ENCODE measurements at places on chromosomes 16 and 17.

DNA sequence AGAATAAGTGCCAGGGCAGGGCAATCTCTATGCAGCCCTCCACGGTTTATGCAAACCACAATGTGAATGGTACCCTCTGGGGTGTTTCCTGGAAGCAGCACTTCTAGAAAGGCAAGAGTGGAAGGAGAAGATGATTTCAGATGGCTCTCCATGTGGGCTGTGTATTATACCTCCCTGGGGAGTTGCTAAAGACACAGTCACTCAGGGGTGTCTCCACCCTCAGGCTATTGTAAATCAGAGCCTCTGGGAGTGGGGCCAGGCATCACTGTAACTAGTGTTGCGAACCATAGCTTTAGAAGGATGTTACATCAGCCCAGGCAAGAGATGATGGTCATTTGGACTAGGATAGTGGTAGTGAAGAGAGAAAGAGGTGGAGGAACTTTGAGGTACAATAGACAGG, 83.3 kb upstream of the ZKSCAN2 start:
- no peak for DNase-seq

DNA sequence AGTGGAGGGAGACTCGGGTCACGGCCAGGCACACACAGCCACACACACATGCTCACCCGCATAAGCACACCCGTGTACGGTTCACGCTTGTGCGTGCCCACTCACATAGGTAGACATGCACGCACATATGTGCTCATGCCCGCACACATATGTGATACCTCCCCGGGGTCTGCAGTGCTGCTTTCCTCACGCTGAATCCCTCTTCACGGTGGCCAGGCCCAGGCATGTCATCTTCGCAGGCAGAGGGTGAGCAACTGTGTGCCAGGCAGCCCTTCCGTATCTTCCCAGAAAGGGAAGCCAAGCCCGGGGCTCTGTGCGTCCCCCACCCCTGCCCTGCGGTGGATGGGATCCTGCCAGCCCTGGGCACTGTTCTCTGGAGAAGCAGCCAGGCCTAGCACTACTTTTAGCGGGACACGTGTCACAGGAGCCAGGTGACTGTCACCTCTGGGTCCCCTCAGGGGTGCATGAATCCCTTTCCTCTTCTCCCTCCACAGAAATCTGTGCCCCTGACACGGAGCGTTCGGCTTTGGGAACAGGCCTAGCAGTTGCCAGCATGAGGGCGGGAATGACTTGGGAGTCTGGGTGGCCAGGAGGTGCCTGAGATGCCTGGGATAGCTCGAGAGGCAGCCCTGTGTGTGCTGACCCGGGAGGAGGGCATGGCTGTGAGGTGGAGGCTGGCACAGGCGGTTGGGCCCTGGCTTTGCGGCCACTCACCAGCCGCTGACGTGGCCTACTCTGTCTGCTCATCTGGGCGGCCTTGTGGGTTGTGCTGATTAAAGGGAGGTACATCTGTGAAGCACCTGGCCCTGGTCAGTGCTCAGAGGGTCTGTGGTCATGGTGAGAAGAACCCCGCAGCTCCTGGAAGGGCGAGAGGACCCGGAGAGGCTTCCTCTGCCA, 47.5 kb downstream of the BAIAP2 start:
- DNase-seq, result no peak

GRCh38 chr16:48829336-48830310, 219.6 kb upstream of the N4BP1 start:
- no peak for DNase-seq

DNA sequence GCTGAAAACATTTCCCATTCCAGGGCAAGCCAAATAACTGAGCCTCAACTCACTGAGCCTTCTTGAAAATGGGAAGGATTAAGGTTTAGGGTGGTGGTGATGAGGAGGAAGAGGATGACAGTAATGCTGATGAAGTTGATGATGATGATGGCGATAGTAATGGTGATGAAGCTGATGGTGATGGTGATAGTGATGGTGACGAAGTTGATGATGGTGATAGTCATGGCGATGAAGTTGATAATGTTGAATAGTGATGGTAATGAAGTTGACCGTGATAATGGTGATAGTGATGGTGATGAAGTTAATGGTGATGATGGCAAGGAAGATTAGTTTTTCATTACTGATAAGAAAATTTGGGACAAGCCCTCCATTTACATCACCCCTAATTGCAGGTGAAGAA, 285.8 kb upstream of the DYNLRB2 start:
- DNase-seq, result no peak

- DNase-seq, result no peak
Observed at GRCh38 chr17:66476014-66476413, 173.6 kb downstream of the PRKCA start.
